Caudate nucleus (tissue), 63 donors: ENCODE measurements at places on chromosomes 11 and 22.

DNA sequence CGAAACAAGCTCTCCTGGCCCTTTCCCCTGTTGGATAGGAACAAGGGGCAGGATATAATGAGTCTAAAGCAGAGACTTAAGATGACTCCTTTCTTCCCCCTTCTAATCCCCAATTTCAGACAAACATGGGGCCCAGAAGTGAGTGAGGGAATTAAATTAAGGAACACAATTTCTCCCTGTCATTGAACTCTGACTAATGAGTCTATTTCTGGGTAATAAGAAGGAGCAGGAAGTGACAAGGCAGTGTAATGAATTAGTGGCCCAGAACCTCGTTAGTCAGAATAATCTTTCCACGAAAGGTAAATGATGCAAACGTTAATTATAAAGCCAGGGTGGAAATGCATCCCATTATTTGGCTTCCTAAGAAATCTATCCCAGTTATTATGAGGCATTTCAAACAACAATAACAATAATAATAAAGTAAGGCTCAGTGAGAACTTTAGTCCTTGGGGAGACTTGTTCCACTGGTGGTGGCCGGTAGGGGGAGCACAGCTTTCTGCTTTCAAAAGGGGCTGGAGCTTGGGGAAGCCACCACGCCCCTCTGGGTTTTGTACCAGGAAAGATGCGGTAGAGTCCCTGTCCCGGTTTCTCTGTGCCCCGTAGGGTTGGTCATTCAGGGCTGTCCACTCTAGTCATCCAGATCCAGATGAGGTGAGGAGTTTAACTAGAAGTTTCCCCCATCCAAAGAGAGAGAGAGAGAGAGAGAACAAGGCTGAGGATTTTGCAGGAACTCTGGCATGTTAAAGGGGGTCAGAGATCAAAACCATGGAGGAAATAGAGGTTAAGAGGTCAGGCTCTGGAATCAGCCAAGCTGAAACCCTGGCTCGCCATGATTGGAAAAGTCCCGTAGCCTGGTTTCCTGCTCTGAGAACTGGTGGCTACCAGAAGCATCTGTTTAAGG is 298.3 kb downstream of the NTM start:
- DNase-seq, result peak; percentile 43

- DNase-seq, result no peak
These were observed 9.8 kb downstream of the NRXN2 start for GRCh38 chr11:64713016-64713707.

DNA sequence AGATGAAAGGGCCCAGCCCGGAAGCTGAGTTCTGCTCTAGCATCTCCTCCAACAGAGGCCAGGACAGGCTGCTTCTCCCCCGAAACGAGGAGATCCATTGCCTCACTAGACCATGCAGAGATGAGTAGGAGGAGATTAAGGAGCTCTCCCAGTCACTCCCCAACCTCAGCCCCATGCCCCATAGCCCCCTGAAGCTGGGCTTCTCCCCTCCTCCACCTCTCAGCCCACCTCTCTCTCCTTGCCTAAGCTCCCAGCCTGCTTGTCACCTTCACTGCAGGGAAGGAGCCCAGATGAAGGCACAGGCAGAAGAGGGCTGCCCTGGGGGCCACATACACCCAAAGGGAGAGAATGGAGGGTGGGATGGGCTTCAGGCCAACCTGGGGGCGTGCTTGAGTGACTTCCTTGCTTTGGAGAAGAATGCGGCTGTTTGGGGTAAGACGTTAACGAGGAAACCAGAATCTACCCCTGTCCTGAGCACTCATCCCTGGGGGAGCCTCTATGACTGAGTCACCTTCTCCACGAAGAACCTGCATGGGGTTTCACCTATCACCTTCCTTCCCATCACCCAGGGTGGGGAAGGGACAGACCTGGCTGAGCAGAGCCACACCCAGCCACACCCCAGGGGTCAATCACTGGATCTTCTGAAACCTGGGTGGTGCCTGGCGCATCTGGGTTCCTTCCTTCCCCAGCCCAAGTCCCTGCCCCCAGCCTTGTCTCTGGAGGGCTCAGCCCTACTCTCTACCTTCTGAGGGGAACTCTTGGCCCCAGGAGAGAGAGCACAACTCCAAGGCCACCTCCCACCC is 11.6 kb upstream of the GNAZ start:
- no peak for DNase-seq

GRCh38 chr22:33464698-33465097 is 406.5 kb upstream of the SYN3 start:
- DNase-seq, result no peak

DNA sequence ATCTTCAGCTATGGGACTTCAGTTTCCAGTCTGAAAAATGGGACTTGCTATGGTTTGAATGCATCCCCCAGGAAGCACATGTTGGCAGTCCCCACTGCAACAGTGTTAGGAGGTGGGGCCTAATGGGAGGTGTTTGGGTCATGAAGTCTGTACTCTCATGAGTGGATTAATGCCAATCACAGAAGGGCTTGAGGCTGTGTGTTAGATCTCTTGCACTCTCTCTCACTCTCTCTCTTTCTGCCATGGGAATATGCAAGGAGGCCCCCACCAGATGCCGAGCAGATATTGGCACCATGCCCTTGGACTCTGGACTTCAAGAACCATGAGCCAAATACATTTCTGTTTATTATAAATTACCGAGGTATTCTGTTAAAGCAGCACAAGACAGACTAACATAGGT is 7.8 kb upstream of the AP1B1 start:
- no peak for DNase-seq
